ENCODE measurements at places on chromosomes 4 and X.

GRCh38 chr4:112759313-112759712 is 122.4 kb downstream of the LARP7 start:
- DNase-seq, result no peak

DNA sequence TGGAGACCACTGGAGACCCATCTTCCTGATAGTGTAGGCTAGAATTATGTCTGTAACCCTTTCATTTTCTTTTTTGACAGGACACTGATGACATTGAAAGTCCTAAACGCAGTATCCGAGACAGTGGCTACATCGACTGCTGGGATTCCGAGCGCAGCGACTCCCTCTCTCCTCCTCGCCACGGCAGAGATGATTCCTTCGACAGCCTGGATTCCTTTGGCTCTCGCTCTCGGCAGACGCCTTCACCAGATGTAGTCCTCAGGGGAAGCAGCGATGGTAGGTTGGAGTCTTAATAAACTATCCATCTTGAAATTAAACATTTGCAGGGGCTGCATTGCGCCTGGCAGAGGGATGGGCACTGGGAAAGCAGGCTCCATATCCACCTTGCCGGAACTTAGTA is 75.4 kb downstream of the LIMCH1 start:
- no peak for DNase-seq

GRCh38 chr4:114180481-114180880 is 201.0 kb upstream of the ARSJ start:
- DNase-seq, result no peak

DNA sequence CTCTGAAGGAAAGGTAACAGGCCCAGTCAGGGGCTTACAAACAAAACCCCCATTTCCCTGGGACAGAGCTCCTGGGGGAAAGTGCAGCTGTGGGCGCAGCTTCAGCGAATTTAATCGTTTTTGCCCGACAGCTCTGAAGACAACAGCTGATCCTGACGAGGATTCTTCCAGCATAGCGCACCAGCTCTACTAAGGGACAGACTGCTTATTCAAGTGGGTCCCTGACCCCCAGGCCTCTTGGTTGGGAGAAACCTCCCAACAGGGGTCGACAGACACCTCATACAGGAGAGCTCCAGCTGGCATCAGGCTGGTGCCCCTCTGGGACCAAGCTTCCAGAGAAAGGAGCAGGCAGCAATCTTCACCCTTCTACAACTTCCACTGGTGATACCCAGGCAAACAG is 486.7 kb downstream of the PRR32 start:
- no peak for DNase-seq

GRCh38 chrX:109842611-109843010 is 109.6 kb upstream of the ACSL4 start:
- DNase-seq, result no peak

DNA sequence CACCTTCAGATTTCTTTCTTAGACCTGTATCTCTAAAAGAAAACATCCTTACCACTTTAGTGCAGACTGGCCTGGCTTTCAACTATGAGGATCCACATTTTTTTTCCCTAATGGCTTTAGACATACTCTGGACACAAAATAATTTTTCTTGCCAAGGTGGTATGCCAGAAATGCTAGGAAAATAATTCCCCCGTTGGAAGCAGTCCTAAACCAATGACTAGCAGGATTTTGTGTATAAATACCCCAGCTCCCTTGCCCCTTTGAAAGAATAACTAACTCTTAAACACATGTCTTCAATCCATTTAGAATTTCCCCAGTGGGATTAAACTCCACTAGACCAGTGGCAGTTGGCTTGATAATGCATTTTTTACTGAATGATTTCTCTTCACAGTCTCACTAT is 500.5 kb upstream of the FTHL17 start:
- no peak for DNase-seq

GRCh38 chr4:138935135-138935807 is 80.3 kb upstream of the NOCT start:
- DNase-seq, result no peak

GRCh38 chr4:127844601-127845116 is 36.0 kb upstream of the PLK4 start:
- no peak for DNase-seq

GRCh38 chr4:176453079-176453478 is 133.3 kb downstream of the SPCS3 start:
- no peak for DNase-seq

GRCh38 chr4:73701116-73701515 is 39.3 kb upstream of the CXCL8 start:
- DNase-seq, result no peak

- no peak for DNase-seq
Observed at GRCh38 chrX:70470850-70471289, 26.2 kb downstream of the DLG3 start.

GRCh38 chr4:105126311-105127169 is 20.1 kb upstream of the TET2 start:
- DNase-seq, result no peak

- DNase-seq, result no peak
Observed at GRCh38 chr4:159764343-159764952, 661.6 kb downstream of the RAPGEF2 start.

- no peak for DNase-seq
Observed at GRCh38 chr4:40630335-40631021, 814 bp upstream of the RBM47 start.

- no peak for DNase-seq
Observed at GRCh38 chrX:10677490-10677889, 57.1 kb upstream of the MID1 start.

GRCh38 chr4:38132107-38132673 is 172.0 kb downstream of the PTTG2 start:
- no peak for DNase-seq

GRCh38 chr4:153421941-153422340 is 44.2 kb upstream of the TMEM131L start:
- no peak for DNase-seq

DNA sequence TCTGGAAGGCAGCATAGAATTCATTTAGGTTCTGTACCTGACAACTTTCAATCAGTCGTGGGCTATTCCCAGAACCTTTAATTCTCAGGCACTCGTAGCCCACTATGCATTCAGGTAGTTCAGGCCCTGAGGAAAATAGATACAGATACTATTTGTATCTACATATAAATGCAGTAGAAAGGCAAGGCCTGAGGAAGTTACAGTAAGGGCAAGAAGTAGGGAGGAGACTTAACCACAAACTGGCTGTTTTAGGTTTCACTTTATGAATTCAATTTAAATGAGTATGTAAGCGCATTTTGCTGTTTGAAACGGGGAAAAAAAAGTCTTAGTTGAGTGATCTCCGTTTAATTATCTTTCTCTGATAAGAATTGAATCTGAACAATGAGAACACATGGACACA is 529.4 kb upstream of the ATOH1 start:
- DNase-seq, result no peak

DNA sequence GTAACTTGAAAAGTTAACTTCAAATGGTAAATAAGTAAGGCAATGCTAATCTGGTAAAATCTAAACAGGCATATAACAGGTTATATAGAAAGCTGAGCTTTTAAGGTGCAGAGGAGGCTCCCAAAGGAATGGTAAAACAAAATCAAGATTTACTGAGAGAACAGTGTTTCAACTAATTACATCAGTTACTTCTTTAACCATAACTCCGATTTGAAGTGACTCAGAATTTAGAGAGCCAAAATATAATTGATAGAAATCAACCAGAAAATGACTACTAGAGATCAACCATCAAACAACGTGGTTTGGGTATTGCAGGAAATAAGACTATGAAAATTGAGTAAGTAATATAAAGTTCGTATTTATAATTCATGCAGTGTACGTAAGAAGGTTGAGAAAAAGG is 6.9 kb downstream of the G3BP2 start:
- DNase-seq, result no peak

GRCh38 chrX:139126493-139126892 is 404.0 kb upstream of the F9 start:
- no peak for DNase-seq
